ENCODE measurements at places on chromosomes 1 and 21.

DNA sequence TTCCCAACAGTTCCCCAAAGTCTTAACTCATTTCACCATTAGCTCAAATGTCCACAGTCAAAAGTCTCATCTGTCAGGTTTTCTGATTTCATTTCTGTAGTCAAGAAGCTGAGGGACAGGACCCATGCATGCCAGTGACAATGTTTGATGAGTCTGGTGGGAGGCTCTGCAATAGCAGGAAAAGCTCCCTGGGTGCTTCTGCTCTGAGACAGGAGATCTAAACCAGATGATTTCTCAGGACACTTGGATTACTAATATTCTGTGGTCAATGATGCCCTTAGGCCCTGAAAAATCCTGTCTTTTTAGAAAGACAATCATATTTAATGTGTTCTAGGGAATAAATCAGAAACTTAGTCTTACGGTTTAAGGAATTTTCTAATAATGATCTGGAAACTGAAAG is 56.4 kb downstream of the PCBP3 start:
- no peak for DNase-seq

- no peak for DNase-seq
These were observed 1.0 kb upstream of the TFF2 start for GRCh38 chr21:42351626-42352440.

GRCh38 chr1:21816602-21817302 is 4.7 kb downstream of the LDLRAD2 start:
- peak; percentile 3 for DNase-seq

GRCh38 chr1:5376538-5377247 is 615.5 kb downstream of the NPHP4 start:
- DNase-seq: no peak

DNA sequence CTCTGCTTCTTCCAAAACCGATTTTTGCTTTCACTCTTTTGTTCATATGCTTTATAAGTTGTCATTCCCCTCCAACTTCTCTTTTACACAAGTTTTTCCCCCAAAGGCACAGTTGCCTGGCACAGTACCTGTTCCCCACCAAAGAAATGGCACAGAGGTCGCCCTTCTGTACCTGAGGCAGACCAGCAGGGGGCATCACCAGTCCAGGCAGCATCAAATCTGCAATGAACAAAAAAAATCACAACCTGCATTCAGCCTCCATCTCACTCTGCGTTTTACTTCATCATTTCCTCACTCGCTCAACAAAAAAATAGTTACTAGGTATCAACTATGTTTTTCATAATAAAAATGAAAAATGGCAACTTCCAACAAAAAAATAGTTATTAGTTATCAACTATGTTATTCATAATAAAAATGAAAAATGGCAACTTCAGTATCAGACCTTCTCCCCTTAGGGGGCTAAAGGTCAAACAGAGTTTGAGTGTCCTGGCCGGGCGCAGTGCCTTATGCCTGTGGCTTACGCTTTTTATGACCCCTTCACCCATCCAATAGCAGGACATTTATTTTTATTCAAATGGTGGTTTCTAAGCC is 4.1 kb downstream of the EIF2D start:
- DNase-seq: peak; percentile 59

DNA sequence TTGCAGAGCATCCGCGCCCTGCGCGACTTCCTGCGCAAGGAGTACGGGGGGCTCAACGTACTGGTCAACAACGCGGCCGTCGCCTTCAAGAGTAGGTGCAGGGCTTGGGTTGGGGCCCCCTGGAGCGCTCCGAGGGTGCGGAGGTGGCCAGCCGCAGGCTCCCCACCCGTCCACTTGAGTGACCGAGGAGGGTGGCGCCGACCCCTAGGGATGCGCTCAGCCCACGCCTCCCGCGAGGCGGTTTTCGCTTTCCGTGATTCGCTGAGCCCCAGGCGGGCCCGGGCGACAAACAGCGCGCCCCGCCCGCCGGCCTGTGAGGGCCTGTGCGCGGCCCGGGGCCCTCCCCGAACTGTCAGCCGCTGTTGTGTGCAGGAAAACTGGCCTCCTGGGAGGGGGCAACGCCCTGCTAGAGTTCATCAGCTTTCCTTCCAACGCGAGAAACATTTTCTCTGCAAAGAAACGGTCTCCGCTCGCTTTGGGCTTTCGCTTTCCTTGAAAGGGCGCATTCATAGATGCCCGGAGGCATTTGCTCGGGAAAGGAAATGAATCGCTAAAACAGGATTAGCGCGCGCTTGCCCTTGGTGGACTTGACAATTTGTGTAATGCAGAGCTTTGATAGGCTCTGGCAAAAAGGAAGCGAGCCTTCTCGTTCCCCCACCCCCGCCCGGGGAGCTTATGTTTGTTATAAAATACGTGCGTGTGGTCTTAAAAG is 668 bp downstream of the CBR3 start:
- DNase-seq: peak; percentile 63

DNA sequence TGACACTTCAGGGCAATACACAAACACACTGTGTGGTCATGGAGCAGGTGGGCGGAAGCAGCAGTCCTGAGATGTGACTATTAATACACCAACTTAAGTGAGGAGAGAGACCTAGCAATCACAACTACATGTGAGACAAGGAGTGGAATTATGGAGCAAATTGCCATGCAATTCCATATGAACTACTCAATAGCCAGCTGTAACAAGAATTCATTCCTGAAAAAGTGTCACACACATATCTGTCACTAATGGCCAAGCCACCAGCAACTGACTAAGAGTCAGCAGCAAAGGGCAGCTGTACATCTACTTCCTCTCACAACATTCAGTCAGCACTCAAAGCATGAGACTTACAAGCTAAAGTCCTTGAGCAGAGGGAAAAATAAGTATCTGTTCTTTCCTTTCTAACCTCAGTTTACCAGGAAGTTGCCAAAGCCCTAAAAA is 46.2 kb downstream of the GPR3 start:
- DNase-seq: no peak

Data from iPS-NIHi11 (cell line).